ENCODE measurements at places on chromosomes 2 and 18.
A peak's percentile ranks its signal among the peaks of the same experiment; 100 is the strongest.

GRCh38 chr2:197265924-197266323, 44.7 kb downstream of the ANKRD44 start:
- H3K4me3 ChIP-seq, result peak overlapping the region; percentile 3
- H3K36me3 ChIP-seq, result peaks cover 36% of the 10 kb centered on the region
- no peak for DNase-seq
- peak overlapping the region; percentile 80 for H3K27ac ChIP-seq
- H3K27me3 ChIP-seq, result no peaks in the 10 kb centered on the region
- H3K4me1 ChIP-seq, result peaks cover 97% of the 10 kb centered on the region

GRCh38 chr2:171706152-171706803, 19.0 kb downstream of the DYNC1I2 start:
- peaks cover 36% of the 10 kb centered on the region for H3K36me3 ChIP-seq
- no peak for DNase-seq
- no peaks in the 10 kb centered on the region for H3K27me3 ChIP-seq
- peaks cover 18% of the 10 kb centered on the region for H3K4me1 ChIP-seq
- H3K27ac ChIP-seq, result no peak overlapping the region
- H3K4me3 ChIP-seq, result no peak overlapping the region

DNA sequence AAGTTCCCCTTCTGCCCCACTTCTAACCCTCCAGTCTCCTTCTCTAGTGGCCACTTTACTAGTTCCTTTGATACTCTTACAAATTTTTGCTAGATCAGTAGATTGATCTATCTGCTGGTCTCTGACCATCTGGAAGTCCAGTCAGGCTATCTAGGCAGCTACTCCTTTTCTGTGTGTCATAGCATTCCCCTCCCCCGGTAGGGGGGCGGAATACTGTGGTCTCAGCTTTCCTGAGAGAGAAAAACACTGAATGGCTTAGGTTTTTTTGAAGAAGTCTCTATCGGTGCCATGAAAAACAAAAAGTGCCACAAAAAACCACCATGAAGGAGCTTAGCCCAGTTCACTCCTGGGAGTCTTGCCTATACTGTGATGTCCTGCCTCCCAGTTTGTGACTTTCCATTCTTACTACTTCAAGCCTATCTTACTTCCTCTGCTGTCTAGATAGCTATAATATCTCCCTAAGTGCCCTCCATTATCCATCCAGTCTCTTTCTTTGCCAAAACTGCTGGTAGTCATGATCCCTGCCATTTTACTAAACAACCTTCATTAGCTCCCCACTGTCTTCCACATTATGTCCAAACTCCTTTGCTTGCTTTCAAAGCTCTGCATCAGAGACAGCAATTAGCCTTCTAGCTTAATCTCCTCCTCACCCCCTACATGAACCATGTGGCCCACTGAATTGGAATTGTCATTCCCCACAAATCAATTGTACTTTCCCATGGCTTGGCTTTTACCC, 29.9 kb downstream of the TPGS2 start:
- H3K36me3 ChIP-seq, result peaks cover 80% of the 10 kb centered on the region
- no peak overlapping the region for H3K27ac ChIP-seq
- H3K4me1 ChIP-seq, result no peaks in the 10 kb centered on the region
- H3K4me3 ChIP-seq, result no peak overlapping the region

GRCh38 chr2:29114586-29114945, 649 bp upstream of the CLIP4 start:
- H3K36me3 ChIP-seq, result no peaks in the 10 kb centered on the region
- H3K4me3 ChIP-seq, result peak overlapping the region; percentile 86
- H3K4me1 ChIP-seq, result peaks cover 25% of the 10 kb centered on the region
- H3K27ac ChIP-seq, result peak overlapping the region; percentile 66
- H3K27me3 ChIP-seq, result peaks cover 4% of the 10 kb centered on the region

GRCh38 chr2:239002954-239003623, 155.2 kb downstream of the TWIST2 start:
- no peak overlapping the region for H3K27ac ChIP-seq
- DNase-seq, result no peak
- peaks cover 14% of the 10 kb centered on the region for H3K27me3 ChIP-seq
- no peak overlapping the region for H3K4me3 ChIP-seq

DNA sequence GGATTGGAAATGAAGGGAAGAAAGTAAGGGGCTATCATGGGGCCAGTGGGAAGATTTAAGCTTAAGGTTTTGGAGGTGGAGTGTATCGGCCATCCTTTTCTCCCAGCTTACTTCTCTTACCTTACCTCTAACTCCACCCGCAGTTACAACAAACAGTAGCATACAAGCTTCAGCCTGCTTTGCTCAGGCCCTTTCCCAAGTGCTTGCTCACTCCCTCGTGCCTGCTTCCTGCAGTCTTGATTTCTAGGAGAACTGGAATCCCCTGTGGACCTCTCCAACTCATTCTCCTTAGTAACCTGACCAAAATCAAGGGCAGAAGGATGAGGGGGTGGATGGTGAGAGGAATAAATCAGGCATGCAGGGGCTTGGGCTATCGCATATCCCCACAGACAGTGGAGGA, 5.8 kb upstream of the LYG2 start:
- H3K4me1 ChIP-seq, result no peaks in the 10 kb centered on the region
- H3K27ac ChIP-seq, result no peak overlapping the region
- H3K27me3 ChIP-seq, result peaks cover 2% of the 10 kb centered on the region
- no peak for DNase-seq
- H3K36me3 ChIP-seq, result no peaks in the 10 kb centered on the region

DNA sequence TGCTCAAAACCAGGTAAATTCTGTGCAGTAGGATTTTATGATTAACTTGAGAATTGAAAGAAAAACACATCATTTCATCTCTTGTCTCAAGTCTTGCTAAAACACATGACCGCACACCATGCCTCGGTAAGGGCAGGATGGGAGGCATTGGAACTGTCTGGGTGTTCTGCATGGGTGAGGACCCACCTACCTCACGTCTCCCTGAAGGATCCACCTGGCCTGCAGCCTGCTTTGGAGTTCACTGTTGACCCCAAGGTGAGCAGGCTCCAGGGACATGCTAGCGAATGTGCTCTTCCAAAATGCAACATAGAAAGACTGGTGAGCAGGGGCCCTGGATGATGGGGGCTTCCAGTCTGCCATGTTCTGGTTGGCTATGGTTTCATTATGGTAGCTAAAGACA, 131.5 kb downstream of the NCK2 start:
- H3K27ac ChIP-seq, result peak overlapping the region; percentile 70
- peaks cover 68% of the 10 kb centered on the region for H3K36me3 ChIP-seq
- peaks cover 72% of the 10 kb centered on the region for H3K4me1 ChIP-seq
- no peak for DNase-seq
- no peaks in the 10 kb centered on the region for H3K27me3 ChIP-seq
- no peak overlapping the region for H3K4me3 ChIP-seq

GRCh38 chr18:45837283-45838070, 12.0 kb downstream of the SIGLEC15 start:
- peaks cover 51% of the 10 kb centered on the region for H3K27me3 ChIP-seq
- no peaks in the 10 kb centered on the region for H3K36me3 ChIP-seq
- no peak overlapping the region for H3K4me3 ChIP-seq
- H3K4me1 ChIP-seq, result peaks cover 10% of the 10 kb centered on the region
- no peak overlapping the region for H3K27ac ChIP-seq

DNA sequence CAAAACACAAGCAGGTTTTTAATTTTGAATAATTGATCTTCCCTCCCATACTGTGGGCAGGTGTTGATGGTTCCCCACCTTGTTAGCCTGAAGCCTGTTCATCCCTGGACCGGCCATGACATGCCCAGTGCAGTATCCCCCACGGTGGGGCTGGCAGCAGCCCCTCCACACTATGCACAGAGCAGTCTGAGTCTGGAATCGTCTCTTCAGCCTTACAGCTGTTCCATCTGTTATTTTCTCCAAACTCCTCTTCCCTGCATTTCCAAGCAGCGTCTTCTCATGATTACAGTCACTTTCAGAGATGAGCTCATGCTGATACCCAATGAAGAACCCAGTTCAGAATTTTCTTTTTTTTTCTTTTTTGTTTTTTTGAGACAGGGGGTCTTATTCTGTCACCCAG, 68.2 kb downstream of the ADI1 start:
- H3K36me3 ChIP-seq, result peaks cover 91% of the 10 kb centered on the region
- DNase-seq, result no peak
- H3K27ac ChIP-seq, result no peak overlapping the region
- H3K4me1 ChIP-seq, result no peaks in the 10 kb centered on the region
- no peak overlapping the region for H3K4me3 ChIP-seq
- H3K27me3 ChIP-seq, result no peaks in the 10 kb centered on the region

DNA sequence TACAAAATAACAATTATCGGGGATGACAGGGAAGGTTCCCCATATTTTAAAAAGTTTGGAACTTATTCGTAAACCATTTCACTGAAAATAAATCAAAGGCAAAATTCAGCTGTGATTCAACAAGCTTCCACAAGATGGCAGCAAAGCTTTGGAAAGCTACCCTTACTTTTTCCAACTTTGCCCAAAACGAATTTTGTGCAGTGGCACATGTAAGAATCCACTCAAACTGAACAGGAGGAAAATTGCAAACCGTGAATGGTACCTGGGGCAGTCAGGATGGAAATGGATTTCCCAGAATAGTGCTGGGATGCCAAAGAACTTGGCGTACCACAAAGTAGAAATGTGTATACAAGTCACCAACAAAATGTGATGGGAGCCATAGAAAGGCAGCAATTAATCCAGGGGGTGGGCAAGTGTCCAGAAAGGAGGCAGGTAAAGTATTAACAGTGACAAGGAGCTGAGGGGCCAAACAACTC, 10.7 kb downstream of the RPL31 start:
- peaks cover 62% of the 10 kb centered on the region for H3K36me3 ChIP-seq
- no peak overlapping the region for H3K4me3 ChIP-seq
- H3K27ac ChIP-seq, result no peak overlapping the region
- H3K4me1 ChIP-seq, result peaks cover 20% of the 10 kb centered on the region

DNA sequence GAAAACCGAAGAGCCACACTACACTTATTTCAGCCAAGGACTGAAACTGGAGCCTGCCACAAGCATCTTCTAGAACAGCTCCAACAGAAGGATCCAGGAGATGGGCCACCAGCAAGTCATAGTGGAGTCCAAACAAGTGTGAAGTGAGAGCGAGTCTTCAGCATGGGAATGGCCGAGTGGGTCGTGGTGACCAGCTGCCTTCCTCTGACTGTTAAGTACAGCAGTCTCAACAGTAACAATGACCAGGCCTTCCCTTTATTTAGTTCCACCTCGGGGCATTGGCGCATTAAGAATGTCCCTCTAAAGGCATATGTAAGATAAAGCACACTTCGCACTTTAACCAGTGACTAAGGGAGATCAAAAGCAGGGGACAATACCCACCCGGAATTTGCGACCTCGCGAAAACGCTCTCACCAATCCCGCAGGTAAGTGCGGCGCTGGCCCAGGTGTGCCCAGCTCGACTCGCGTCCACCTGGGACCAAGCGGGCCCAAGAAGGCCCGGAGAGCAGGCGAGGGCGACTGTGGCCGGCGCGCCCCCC, 1.1 kb downstream of the L3MBTL4 start:
- peaks cover 8% of the 10 kb centered on the region for H3K27me3 ChIP-seq
- H3K27ac ChIP-seq, result peak overlapping the region; percentile 68

DNA sequence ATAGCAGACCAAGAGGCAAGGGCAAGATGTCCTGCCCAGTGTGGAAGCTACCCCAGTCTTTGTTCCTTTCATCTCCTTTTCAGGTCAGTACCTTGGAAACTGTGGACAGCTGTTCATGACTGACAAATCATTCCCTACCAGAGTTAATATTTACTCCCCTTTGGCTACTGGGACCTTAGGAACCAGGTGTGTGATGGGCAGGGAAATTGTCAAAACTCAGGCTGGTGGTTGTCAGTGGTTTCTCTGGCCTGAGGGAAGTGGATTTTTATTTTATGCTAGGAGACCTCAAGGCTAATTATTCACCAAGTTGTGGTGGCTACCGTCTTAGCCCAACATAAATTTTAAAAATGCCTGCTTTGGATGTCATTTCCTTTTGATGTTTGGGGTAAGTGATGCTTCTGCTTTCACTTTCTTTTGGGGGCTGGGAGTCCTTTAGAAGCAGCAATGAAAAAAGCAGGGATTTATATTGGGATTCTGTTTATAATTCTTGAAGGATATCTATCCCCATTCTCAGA, 119.3 kb downstream of the SETBP1 start:
- no peaks in the 10 kb centered on the region for H3K27me3 ChIP-seq
- H3K4me1 ChIP-seq, result peaks cover 94% of the 10 kb centered on the region
- H3K36me3 ChIP-seq, result peaks cover 49% of the 10 kb centered on the region
- peak overlapping the region; percentile 61 for H3K4me3 ChIP-seq
- H3K27ac ChIP-seq, result peak overlapping the region; percentile 86

- DNase-seq, result no peak
- H3K36me3 ChIP-seq, result no peaks in the 10 kb centered on the region
- H3K27ac ChIP-seq, result no peak overlapping the region
- peaks cover 3% of the 10 kb centered on the region for H3K27me3 ChIP-seq
- H3K4me3 ChIP-seq, result no peak overlapping the region
- H3K4me1 ChIP-seq, result no peaks in the 10 kb centered on the region
Observed at GRCh38 chr18:46315161-46315560, 211.0 kb downstream of the HAUS1 start.

GRCh38 chr2:94956797-94957391, 68.6 kb upstream of the MAL start:
- no peak for DNase-seq
- no peak overlapping the region for H3K27ac ChIP-seq
- no peaks in the 10 kb centered on the region for H3K4me1 ChIP-seq

GRCh38 chr18:39761273-39761672, 2193.8 kb upstream of the PIK3C3 start:
- no peaks in the 10 kb centered on the region for H3K36me3 ChIP-seq
- no peaks in the 10 kb centered on the region for H3K4me1 ChIP-seq
- H3K27ac ChIP-seq, result no peak overlapping the region
- no peak overlapping the region for H3K4me3 ChIP-seq
- no peak for DNase-seq

- no peak for DNase-seq
- peaks cover 19% of the 10 kb centered on the region for H3K4me1 ChIP-seq
- no peak overlapping the region for H3K4me3 ChIP-seq
- no peaks in the 10 kb centered on the region for H3K27me3 ChIP-seq
Observed at GRCh38 chr2:3238951-3239841, 138.4 kb downstream of the EIPR1 start.

DNA sequence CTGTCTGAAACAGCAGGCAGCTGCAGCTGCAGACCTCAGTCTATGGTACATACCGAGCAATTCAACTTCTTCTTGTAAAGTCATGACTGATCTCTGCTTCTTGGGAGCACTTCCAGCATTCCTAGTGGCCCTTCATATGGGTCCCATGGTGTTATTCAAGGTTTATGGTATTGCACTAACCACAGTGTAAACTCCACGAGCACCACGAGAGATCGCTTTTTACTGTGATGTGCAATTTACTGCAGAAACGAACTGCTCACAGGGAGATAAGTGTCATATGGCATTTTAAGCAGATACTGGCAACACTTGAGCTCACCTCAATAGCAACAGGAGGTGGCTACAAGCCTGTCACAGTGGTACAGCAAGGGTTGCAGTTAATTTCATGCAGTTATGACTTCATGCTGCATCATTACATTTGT, 38.6 kb upstream of the SH3BP4 start:
- no peak overlapping the region for H3K4me3 ChIP-seq
- no peaks in the 10 kb centered on the region for H3K4me1 ChIP-seq
- H3K27ac ChIP-seq, result no peak overlapping the region
- H3K27me3 ChIP-seq, result no peaks in the 10 kb centered on the region
- DNase-seq, result no peak
- H3K36me3 ChIP-seq, result no peaks in the 10 kb centered on the region

DNA sequence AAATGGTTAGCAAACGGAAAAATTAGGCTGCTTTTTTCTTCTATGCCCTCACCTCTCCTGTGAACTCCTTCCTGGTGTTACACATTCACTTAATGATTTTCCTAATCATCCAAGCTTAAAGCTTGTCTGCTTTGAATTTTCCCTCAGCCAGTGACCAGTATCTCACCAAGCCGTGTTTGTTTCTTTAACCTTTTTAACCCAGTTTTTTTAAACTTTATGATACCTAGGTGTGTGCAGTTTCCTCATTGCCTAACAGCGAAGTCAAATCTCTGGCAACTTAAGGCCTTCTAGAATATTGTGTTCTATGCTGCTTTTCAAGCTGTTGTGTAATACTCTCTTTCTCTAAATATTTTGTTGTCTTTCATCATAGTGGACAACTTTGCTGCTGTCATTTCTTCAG, 113.0 kb downstream of the PIK3C3 start:
- H3K4me1 ChIP-seq, result no peaks in the 10 kb centered on the region
- peaks cover 71% of the 10 kb centered on the region for H3K36me3 ChIP-seq
- no peak overlapping the region for H3K4me3 ChIP-seq
- H3K27me3 ChIP-seq, result no peaks in the 10 kb centered on the region
- DNase-seq, result no peak
